ENCODE measurements at places on chromosomes 7 and 10.

DNA sequence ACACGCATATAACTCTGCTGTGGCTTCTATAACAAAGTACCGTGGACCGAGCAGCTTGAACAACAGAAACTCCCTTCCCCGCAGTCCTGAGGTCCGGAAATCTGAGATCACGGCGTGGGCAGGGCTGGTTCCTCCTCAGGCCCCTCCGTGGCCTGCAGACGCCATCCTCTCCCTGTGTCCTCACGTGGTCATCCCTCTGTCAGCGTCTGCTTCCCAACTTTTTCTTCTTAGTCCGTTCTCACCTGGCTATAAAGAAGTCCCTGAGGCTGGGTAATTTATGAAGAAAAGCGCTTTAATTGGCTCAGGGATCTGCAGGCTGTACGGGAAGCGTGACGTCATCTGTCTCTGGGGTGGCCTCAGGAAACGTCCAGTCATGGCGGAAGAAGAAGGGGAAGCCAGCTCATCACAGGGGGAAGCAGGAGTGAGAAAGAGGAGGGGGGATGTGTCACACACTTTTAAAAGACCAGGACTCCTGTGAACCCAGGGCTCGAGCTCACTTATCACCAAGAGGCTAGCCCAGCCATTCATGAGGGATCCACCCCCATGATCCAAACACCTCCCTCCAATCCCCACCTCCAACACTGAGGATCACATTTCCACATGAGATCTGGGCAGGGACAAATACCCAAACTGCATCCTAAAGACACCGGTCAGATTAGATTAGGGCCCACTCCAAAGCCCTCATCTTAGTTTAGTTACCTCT lies 91.2 kb upstream of the INSIG1 start:
- peak; percentile 79 for DNase-seq

- peak; percentile 38 for DNase-seq
Observed at GRCh38 chr7:34165927-34166550, 260.7 kb downstream of the BMPER start.

- DNase-seq: no peak
Observed at GRCh38 chr10:100401631-100402328, 54.7 kb downstream of the SCD start.

DNA sequence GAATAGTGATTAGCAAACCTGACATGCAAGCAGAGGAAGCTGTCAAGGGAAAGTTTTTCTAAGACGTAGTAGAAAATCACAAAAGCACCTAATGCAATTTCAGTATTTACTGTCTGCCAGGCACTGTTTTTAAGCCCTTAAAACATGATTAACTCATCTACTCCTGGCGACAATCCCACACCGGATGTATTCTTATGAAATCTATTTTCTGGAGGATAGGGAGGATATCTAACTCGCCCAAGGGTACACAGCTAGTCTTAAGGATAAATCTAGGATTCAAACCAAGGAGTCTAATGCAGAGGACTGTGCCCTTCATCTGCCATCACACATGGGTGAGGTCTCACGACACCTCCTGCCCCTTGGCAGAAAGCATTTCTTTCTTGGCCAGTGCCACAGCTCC lies 47.8 kb upstream of the FIGNL1 start:
- no peak for DNase-seq

DNA sequence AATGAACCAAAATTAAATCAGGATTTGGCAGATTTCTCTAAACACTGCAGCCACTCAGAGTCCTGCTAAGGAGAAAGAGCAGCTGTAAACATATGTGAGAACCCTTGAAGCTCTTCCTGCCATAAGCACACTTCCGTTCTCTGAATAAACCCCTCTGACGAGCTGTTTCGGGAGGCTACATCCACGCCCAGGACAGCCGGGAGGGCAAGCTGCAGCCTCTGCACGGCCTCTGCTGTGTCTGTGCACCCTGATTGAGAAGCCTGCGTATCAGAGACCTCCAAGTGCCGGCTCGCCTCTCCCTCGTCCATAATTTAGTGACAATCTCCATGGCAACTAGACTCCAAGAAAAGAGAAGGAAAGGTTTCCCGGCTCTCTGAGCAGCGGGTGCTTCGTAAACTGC lies 114.4 kb downstream of the PTPRN2 start:
- peak; percentile 81 for DNase-seq

GRCh38 chr10:132590094-132590751 lies 52.6 kb downstream of the INPP5A start:
- no peak for DNase-seq

DNA sequence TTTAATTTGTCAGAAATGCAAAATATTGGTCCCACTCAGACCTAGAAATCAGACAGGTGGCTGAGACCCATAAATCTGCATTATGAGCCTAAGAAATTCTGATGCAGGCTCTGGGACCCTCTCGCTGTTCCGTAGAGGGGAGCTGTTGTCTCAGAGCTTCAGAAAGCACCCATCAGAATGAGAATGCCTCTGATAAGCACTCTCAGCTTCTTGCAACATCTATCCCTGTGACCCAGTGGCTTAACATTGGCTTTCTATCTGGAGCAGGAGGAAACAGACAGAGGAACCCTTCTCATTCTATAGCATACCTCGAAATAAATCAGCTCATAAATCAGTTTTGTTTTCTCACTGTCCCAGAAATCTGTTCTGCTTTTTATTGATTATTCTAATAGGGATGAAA lies 184.6 kb upstream of the SP4 start:
- no peak for DNase-seq

DNA sequence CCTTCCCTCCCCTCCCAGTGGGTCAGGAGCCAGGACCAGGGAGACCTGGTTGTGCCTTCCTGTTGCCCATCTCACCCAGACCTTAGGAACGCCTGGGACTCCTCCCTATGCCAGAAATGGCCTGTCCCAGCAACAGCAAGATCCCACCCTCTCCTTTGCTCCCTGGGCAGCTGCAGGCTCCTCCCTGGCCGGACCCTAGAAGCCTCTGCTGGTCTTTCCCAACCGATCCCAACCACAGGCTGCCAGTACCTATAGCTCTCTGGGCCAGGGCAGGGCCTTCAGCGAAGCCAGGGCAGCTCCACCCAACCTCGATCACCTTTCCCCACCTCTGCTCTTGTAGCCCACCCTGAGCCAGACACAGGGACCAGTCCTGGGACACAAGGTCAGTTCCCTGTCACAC lies 21.9 kb downstream of the LDB3 start:
- no peak for DNase-seq

- no peak for DNase-seq
Observed at GRCh38 chr7:106060394-106060920, 51.7 kb downstream of the SYPL1 start.

DNA sequence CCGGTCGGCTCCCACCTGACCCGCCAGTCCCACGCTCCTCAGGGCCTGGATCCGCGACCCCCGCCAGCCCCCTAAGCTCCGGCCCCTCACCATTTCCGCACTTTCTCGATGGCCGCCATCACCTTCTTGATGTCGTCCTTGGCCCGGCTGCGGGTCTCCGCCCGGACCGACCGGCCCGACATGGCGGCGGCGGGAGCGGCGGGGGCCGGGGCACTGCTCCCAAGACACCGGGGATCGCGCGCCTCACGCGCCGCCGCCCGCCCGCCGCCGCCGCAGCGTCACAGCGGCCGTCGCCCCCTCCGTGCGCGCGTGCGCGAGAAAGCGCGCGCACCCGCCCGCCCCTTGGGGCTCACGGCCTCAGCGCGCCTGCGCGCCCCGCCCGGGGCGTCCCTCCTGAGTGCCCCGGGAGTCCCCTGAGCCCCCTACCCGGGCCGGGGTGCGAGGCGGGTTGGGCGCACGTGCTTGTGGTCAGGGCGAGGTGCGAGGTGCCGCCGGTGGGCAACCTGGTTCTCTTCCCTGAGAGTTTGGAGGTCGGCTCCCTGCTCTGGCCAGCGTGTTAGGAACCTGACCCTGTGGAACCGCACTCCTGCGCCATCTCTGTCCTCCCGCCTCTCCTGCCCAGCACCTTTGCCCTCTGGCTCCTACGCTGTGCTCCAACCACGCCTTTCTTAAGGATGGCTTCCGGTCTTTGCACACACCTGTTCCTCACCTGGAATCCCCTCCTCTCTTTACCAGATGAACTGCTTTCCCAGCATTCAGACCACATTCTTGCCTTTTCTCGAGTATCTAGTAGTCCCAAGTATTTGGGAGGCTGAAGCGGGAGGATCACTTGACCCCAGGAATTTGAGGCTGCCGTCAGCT lies at the start of gene BCL7B:
TSS of gene BCL7B (minus strand) at position 294 of the 861 bp plus-strand sequence. CDS start at position 182, 112 bp downstream.
- peak; percentile 78 for DNase-seq

DNA sequence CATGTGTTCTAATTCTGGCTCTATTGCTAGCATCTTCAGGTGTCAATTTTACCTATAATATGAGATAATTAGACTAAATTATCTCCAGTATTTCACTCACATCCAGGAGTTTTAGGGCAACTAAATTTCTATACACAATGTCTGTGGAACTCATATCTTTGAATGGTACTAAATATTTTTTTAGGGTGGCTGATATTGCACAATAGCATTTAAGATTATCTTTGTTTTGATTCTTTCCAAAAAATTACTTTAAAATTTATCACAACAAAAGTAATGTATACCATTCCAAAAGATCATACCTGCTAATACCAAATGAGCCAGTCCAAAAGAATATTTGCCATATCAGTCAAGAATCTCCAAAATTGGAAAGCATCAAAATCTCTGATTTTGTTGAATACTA lies 285.5 kb downstream of the SEMA3D start:
- DNase-seq: no peak

- no peak for DNase-seq
Observed at GRCh38 chr10:22740180-22740579, 25.8 kb upstream of the PIP4K2A start.

DNA sequence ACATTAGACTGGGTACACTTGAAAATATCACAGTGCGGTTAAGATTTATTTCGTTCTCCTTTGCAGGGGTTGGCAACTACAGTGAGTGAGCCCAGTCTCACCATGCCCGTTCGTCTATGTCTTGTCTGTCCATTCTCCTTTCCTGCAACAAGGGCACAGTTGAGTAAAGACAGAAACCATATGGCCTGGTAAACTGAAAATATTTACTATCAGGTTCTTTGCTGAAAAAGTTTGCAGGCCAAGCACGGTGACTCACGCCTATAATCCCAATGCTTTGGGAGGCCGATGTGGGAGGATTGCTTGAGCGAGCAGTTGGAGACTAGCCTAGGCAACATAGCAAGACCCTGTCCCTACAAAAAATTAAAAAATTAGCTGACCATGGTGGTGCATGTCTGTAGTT lies 11.4 kb upstream of the KCTD7 start:
- no peak for DNase-seq

DNA sequence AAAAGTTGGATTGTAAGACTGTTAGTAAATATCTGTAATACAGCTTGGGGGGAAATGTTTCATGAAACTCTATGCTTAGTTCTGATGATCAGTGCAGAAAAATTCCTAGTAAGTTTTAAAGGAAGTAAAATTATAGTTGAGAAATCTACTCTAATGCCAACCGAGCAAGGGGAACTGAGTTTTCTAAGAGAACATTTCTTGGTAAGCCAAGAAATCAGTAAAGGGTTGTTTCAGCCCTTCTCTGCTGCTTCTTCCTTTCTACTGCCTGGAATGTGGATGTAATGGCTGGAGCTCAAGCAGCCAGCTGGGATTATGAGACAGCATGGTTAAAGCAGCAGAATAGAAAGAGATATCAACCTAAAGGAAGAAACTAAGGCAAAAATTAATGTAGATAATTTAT lies 15.9 kb upstream of the AKR1B1 start:
- no peak for DNase-seq

GRCh38 chr10:64813391-64813790 lies 1292.2 kb downstream of the REEP3 start:
- DNase-seq: no peak

GRCh38 chr10:86365346-86366032 lies 1.1 kb downstream of the GRID1 start:
- no peak for DNase-seq

GRCh38 chr7:132584796-132585494 lies 8.7 kb upstream of the PLXNA4 start:
- no peak for DNase-seq

DNA sequence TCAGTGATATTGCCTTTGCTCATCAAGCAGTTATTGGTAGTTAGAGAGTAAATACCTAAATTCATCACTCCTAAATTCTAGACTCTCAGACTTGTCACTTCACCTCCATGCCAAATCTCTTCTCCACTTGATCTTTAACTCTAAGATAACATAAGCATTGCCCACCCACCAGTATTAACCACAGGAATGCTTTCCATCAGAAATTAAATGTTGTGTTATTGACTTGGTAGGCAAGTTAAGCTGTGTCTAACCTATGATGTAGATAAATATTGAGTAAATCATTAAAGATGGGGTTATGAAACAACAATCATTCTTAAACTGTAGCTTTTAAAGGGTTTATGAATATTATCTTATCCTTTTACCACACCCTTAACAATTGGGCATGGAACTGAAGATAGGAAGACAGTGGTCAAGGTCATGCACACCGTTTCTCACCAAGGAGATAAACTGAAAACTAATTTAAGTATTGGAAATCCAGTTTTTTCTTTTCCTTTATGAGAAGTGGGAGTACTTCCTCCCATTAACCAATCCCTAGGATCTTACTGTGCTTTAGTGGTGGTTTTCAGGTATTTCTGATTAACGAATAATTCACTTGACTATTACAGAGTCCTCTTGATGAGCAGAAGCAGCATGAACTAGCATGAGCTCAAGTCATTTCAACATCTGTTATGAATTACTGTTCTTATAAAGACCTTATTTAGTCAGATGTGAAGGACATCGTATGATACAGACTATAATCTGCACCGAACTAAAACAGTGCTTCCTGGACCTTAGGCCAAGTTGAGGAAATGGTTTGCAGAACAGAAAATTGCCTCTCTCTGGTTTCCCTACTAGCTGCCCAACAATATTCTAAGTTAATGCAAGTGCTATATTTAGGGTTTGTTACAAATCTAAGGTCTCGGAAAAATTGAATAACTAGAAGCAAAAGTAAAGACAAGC lies 142.0 kb downstream of the LCOR start:
- no peak for DNase-seq

GRCh38 chr10:82089327-82089726 lies 214.3 kb downstream of the NRG3 start:
- no peak for DNase-seq

- DNase-seq: peak; percentile 13
Observed at GRCh38 chr10:46229144-46229563, 57.6 kb upstream of the ANTXRL start.

- peak; percentile 56 for DNase-seq
Observed at GRCh38 chr7:2566890-2567678, 8.3 kb downstream of the IQCE start.

DNA sequence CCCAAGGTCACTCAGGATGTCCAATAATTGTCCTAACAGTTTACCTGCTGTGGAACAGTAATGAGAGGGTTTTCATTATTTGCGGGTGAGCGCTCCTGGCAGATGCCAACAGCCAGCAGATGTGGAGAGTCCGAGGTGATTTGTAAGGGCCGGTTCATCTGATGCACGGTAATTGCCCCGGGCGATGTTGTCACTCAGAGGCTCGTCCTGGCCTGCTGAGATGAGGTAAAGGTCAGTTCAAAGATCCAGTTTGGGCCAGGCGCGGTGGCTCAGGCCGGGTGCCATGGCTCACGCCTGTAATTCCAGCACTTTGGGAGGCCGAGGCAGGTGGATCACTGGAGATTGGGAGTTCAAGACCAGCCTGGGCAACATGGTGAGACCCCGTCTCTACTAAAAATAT lies 16.9 kb downstream of the LHPP start:
- no peak for DNase-seq

Measured in stomach (tissue), 19 donors.